Prostate gland (tissue), 2 donors: ENCODE measurements at places on chromosomes 4 and X.

DNA sequence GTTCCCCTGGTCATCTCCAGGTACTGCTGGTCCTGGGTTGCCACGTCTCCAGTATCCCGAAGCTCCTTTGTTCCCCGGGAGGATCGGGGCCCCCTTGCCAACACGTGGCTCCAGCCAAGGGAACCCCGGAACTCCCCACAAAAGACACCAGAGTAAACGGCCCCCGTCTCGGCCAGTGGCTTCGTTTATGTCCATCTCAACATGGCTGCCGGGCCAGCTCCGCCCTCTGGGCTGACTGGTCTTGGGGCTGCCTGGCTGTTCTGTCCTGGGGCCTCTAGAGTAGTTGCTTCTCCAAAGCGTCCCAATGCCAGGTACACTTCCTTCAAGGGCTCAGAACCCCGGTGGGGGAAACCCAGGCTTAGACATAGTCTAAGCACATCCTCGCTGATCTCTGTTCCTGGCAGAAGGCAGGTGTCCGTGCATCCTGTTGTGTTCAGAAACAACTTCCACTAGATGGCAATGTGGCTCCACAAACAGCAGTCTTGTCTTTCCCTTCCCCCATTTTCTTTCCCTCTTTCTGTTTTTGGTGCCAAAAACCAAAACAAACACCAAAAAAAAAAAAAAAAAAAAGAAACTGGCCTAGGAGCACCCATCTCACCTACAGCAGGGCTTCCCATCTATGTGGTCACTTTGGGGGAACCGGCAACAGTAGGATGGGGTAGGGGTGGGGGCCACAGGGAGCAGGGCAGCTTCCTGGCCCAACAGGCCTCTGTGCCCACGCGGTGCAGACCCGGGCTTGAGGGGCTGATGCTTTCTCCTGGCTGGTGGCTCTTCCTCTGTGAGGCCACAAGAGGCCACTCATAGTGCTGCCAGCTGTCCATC, 35.3 kb downstream of the NBDY start:
- DNase-seq = peak; percentile 31

DNA sequence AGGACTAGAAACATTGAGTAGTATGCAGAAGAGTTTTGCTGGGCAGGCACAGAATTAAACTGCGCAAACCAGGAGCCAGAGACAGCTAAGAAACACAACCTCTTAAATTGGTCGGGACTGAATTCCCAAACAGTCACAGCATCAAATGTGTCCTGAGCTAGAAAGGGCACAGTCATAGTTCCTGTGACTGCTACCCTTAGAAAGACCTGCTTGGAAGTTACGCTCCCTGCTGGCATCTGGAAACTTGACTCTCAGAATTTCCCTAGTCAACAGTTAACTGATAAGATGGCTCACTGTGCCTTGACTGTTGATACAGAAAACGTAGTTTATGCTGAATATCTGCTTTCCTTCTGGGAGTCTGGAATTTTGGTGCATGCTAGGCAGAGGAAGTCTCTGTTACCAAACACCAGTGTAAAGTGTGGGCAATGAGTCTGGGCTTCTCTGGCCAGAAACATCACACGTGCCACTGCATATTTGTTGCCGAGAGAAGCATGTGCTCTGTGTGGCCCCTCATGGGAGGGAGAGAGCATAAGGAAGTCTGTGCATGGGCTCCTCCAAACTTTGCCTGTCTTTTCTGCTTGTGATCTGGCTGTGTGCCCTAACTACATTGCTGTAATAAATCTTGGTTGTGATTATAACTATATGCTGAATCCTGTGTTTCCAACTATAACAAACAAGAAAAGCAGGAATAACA, 11.6 kb upstream of the EOLA2 start:
- DNase-seq = no peak

GRCh38 chr4:153573881-153574802, 108.0 kb downstream of the TMEM131L start:
- DNase-seq = peak; percentile 58

GRCh38 chr4:39205000-39205399, 22.7 kb downstream of the WDR19 start:
- DNase-seq = no peak

- no peak for DNase-seq
Measured at GRCh38 chr4:7313347-7313811, 121.0 kb downstream of the SORCS2 start.

GRCh38 chrX:72094894-72095293, 36.8 kb downstream of the RTL5 start:
- DNase-seq = no peak

DNA sequence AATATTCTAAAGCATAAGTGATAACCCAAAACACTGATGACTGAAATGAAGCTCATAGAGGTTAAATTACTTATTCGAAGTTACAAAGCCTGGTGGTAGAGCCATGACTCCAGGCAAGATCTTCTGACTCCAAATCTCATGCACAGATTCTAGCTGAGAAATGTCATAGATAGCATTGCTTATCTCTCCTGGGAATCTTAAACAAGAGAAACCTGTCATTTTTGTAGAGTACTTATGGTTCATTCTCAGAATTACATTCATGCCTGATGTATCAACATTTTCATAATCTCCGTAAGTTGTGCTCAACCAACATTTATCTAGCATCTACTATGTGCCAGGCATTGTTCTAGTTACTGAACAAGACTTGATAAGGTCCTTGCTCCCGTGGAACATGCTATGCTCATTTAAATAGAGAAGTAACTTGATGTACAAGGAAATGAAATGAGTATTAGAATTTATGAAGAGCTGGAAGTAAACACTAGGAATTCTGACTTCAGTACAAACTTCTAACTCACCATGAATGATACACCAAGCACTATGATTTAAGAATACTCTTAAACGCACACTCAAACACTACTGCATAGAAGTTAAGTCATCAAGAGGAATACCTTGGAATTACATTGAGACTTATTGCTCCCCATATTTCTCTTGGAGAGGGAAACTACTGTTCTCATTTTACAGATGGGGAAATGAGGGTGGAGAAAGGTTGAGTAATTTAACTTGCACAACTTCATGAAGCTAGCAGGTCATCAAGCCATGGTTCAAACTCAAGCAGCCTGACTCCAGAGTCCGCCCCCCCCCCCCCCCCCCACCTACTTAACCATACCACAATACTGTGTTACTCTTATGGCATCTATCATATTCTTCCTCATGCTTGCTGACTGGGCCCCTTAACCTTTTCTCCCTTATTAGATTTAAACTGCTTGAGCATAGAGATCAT, 45.4 kb downstream of the MBNL3 start:
- DNase-seq = no peak

GRCh38 chr4:961351-962230, 11.8 kb downstream of the DGKQ start:
- DNase-seq = no peak

DNA sequence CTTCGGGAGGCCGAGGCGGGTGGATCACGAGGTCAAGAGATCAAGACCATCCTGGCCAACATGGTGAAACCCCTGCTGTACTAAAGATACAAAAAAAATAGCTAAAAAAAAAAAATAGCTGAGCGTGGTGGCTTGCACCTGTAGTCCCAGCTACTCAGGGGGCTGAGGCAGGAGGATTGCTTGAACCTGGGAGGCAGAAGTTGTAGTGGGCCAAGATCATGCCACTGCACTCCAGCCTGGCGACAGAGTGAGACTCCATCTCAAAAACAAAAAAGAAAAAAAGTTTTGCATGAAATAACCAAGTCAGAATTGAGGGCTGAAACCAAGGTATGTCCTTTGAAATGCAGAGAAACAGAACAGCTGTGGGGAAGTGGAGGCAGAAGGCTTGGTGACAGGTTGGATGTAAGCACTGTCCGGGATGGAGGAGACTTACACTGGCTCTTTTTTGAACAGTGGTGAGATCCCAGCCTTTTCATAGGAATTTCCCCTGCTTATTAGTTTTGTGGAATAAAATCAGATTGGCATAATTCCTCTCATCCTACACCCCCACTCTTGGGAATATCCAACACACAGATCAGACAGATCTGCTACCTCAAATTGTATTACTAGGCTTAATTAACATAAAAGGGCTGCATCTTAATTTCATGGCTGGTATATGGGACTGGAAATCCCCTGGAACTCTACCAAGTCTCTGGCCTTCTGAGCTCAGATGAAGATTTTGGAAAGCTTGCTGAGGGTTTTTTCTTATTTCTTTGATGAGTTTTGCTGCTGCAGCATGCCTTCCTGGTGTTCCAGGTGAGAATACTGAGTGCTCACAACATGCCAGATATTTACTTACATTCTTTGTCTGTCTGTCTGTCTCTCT, 18.8 kb upstream of the C4orf36 start:
- DNase-seq = no peak

- no peak for DNase-seq
Measured at GRCh38 chr4:19205853-19206252, 1045.9 kb upstream of the SLIT2 start.

DNA sequence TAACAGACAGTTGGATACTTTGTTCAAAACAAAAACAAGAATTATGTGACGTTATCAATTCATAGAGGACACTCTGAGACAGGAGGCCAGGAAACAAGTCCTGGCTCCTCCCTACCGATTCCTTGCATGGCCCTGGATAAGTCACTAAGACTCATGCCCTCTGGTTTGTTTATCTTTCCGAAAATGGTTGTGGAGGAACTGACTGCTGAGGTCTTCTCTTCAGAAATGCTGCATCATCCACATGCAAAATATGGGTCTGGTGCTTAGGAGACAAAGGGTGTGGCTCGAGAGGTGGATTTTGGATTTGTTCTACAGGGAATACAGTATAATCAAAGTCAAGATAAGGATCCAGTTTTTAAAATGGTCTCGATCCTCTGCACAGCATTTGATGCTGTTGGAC, 130.9 kb downstream of the RELL1 start:
- no peak for DNase-seq

DNA sequence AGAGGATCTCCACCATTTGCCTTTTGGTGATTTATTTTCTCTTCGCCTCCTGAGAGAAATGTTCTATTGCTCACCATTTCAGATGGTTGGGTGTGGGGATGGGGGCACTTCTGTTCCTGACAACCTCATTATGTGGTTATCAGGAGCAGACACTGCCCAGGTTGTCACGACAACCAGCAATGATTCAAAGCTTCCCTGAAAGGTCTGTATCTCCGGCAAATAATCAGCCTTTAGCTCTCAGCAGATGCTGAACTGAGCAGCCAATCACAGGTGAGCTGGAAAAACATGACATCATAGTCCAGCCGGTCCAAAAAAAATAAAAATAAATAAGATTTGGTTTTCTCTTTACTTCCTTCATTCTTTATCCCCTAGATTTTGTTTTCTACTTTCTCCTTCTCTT, 5.5 kb upstream of the PAK3 start:
- DNase-seq = no peak

GRCh38 chr4:35700663-35701062, 543.7 kb downstream of the ARAP2 start:
- DNase-seq = no peak

DNA sequence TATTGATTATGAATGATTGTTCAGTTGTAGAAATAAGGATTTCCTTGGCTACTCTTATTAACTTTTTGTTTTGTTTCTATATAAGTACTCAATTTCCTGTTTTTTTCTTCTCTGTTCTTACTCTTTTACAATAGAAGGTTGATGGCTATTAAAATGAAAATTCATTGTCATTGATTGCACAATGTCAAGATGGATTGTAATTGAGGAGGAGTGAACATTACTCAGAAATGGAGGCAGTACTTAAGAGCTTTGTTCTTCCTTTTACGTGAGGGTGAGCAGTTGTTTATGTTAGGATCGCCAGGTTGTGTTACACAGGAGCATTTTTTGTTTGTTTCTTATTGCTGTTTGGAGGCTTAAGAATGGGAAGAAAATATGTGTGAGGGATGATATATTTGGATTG, 2062.4 kb downstream of the ARAP2 start:
- DNase-seq = no peak

DNA sequence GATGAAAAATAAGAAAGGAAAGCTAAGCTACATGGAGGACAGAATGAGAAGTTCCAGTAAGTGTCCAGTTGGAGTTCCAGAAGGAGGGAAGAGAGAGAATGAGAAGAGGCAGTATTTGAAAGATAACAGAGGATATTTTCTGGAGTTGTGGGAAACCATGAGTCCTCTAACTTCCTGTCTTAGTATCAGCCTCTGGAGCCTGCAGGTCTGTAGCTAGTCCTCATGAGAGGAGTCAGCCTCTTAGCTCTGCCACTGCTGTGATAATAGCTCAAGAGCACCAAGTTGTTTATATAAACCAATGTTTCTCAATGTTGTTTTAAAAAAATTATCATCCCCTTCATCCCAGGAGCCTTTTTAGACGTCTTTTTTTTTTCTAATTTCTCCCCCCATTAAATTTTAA, 2.4 kb upstream of the PLAC1 start:
- no peak for DNase-seq

DNA sequence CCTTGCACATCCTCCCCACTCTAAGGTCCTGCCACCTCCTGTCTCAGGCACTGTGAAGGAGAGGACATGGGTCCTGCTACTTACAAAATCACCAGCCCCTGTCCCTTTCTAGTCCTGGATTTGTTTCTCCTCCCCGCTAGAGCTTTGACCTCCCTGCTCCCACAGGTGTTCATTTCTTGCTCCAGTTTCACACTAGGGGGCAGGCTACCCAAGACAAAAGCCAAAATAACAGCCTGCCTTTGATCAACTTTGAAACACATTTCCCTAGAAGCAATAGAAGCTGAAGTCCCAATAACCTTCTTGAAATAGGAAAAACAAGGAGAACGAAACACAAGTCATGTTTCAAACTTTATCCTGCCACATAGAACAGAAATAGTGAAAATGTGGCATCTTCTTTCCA, 164.4 kb downstream of the QDPR start:
- peak; percentile 9 for DNase-seq

- DNase-seq = no peak
Measured at GRCh38 chr4:159413306-159413943, 310.5 kb downstream of the RAPGEF2 start.

- no peak for DNase-seq
Measured at GRCh38 chr4:106495476-106495875, 126.9 kb upstream of the GIMD1 start.

DNA sequence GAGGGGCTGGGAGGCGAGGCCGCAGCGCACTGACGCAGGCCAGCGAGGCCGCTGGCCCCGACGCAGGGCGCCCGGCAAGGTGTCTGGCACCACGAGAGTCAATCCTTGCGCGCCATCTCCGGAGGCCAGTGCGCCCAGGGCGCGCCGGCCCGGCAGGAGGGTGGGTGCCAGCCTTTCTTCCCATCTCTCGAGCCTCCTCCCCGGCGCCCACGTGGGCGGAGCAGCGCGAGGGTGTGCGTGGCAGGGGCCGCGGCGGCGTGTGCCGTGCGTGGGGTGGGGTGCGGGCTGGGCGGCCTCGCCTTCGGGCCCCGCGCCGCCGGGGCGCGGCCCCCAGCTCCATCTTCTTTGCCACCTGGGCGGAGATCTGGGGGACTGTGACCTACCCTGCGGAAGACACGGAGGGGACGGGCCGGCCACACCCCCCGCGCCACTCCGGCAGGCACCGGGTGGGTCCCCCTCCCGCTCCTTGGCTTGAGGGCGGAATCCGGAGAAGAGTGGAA, 877 bp downstream of the JAKMIP1 start:
- DNase-seq = no peak

GRCh38 chr4:834368-835147, 8.6 kb upstream of the CPLX1 start:
- no peak for DNase-seq

DNA sequence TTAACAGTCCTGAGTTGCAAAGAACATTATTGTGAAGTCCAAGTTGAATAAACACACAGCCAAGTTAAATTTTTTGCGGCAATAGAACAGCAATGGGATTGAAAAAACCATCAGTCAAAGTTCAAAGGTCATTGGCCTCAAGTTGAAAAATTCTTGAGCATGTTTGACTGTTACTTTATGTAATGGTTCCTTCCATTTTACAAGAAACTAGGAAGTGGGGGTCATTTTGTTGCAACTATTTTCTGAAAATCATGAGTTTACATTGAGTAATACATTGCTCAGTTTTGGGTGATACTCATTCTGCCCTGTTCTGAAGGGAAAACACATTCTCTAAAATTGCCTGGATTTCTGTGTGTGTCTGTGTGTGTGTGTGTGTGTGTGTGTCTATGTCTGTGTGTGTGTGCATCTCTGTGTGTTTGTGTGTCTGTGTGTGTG, 5.2 kb upstream of the IRF2 start:
- no peak for DNase-seq
